ENCODE measurements at places on chromosomes 7 and 10.

DNA sequence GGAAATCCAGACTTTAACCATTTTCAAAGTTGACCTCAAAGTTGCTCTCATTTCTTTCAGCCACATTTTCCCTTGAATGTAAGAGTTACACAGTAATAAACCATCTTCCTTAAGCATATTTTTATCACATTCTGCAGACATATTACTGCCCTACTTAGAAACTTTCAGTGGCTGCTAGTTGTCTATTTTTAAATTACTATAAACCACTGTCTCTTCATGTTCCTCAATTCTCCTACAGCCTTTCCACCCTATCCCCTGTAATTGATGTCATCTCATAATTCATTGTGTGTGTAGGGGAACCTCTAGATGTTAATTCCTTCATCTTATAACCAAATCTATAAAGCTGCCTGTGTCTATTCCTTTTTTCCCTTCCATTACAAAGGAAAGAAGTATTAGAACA lies 78.1 kb upstream of the STRIP2 start:
- no peak for DNase-seq

DNA sequence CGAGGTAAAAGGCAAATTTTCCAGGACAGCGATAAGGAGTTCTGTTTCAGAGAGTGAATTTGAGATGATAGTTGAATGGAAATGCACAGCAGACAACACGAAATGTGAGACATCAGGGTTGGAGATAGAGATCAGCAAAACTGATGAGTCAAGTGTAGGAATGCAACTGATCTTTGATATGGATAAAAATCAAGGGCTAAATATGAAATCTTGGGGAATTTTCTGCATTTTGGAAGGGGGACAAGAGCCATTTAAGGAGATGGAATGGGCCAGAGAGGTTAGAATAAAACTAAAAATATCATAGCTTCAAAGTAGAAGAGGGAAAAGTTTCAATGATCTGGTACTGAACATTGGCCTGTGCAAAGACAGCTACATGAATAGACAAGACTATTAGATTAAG lies 11.5 kb downstream of the CISD1 start:
- no peak for DNase-seq

DNA sequence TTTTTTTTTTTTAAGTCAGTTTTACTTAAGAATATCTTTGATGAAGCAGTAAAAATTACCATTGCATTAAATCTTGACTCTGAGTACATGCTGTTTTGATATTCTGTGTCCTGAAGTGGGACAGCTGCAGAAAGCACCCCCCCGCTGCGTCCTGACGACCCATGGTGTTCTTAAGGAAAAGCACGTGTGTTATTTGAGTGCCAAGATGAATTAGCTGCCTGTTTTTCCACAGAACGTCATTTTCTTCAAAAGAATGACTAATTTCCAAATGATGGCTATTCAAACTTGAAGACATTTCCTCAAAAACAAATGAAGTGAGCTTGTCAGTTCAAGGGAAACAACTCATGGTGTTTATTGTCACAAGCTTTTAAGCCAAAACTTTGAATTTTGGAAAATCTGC lies 45.9 kb downstream of the CREM start:
- no peak for DNase-seq

GRCh38 chr10:51501396-51501795 lies 198.0 kb downstream of the CSTF2T start:
- DNase-seq: no peak

DNA sequence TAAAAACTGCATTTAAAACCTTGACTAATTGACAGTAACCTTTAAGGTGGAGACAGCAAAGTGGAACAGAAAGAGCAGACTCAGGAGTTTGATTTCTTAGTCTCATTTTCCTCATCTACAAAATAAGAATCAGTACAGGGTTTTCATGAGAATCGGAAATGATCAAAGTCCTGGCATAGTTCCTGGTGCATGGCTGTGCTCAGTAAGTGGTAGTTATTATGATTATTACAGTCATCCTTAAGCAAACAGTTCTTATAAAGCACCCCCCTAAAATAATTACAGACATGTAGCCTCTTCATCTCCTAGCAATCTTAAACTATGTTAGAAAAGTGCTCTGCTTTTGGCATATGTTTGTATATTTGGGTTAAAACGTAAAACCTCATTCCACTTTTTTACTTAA lies 18.0 kb downstream of the NEBL start:
- DNase-seq: no peak

GRCh38 chr7:20470082-20470481 lies 139.4 kb downstream of the ITGB8 start:
- DNase-seq: no peak

DNA sequence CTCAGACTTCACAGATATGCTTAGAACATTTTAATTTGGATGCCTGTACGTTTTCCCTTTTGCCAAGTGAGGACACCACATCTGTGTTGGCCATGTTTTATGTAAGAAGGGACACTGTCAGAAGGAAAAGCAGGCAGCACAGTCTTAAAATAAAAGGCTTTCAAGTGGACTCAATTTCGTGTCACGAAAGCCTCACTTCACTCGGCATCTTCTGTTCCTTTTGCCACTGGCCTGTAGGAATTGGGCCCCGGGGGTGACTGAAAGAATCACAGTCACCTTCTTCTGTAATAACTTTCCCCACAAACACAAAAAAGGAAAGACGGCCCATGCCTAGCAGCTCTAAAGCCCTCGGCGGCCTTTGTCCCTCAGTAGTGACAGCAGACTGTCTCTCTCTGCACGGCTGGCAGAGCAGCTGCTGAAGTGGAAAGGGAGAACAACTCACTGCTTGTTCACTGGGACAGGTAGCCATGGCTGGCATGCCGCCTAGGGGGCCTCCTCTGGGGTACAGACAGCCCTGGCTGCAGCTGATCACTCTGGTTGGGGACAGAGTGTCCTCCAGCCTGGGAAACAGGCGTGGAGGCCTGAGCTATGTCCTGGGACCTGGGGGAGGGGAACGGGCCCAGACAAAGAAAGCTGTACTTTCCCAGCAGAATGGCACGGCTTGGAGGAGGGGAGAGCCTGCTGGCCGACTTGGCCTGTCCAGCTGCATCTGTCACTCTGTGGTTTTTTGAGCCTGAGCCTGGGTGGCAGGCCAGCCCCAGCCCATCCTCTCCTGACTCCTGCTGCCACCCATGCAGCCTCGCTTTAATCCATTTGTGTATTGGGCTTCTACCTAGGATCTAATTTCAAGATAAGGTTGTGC lies 4.4 kb downstream of the RASSF4 start:
- DNase-seq: no peak

DNA sequence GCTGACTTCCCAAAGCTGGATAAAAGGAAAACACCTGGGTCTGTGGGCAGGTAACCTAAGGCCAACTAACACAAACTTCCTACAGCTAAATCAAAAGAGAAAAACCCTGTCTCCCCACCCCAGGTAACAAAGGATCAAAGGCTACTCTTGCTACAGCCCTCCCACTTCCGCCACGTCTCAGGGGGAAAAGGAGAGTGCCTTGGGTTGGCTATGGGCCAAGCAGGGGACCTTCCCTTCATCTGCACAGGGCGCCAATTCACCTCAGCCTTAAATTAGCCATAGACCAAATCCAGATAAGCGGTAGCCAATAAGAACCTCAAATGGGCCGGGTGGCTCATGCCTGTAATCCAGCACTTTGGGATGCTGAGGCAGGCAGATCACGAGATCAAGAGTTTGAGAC lies 69.1 kb upstream of the LANCL2 start:
- DNase-seq: no peak

- DNase-seq: no peak
Measured at GRCh38 chr10:100761191-100761590, 15.8 kb downstream of the PAX2 start.

DNA sequence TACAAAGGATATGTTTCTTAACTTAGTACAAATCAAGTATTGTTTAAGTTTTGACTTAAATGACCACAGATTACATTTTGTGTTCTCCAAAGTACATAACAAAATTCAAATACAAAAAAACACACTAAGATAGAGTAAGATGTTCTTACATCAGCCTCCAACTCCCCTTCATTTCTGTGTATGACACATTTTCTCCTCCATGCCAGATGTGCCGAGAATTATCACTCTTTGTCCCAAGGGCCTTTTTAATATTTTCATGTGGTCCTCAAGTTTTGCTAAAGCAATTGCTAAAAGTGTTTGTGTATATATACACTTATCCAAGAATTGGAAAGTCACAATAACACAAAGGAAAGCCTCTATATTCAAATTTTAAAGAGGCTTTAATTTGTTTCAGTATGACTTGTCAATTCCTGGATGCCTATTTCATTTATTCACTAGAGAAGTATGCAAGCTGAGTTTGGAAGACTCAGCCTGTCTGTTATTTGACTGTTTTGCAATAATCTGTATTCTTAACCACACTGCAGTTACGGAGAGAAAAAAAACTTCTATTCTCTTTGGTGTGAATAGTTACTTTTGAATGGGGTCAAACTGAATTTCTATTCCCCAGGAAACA lies 586.4 kb upstream of the SEMA3D start:
- no peak for DNase-seq

DNA sequence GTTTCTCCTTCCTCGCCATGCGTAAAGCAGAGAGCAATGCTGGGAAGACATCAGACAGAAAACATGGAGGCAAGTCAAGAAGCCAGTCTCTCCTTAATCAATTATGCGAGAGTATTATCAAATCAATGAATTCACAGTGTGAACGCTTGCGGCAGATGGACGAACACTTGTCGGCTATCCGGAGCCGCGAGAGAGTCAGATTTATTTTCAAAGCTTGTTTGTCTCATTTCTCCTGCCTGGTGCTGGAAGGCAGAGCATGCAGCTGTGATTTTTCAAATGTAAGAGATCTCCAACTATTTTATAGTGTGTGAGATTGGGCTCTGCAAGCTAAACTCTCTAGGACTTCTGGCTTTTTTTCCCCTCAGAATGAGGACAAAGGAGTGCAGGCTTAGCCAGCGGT lies 252.3 kb downstream of the SNX10 start:
- no peak for DNase-seq

- DNase-seq: no peak
Measured at GRCh38 chr7:131254211-131254610, 73.5 kb upstream of the MKLN1 start.

DNA sequence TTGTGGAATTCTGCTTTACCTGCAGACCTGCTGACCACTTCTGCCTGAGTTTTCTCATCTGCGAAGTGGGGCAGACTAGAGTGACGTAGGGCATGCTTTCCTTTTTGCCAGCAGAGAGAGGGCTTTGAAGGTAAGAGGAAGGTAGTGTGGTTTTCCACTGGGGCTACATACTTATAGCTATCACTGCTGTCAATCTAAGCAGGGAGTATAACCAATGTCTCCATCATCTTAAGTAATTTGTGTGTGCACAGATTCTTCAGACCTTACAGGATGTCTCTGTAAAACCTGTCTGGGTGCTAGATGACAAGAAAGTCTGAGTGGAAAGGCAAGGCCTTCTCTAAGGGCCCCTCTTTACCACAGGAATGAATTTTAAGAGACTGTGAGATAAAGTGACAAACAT lies 106.8 kb downstream of the RBM20 start:
- no peak for DNase-seq

DNA sequence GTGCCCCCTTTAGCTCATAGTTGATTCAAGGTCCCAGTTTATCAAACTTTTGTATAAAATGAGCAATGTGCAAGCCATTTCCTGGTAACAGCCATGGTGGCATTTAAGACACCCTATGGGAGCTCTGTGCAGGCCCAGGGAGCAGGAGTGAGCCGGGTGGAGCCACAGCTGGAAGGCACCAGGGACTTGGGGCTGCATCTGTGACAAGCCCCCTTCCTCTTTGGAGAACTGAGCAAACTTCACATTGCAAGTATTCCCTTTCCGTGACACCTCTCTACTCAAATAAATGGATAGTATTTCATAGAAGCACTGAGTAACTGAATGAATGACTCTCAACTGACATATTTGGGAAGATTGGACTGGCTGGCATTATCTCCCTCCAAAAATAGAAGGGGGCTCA lies 558.7 kb upstream of the FOXK1 start:
- DNase-seq: no peak

- DNase-seq: no peak
Measured at GRCh38 chr7:45342236-45342635, 184.6 kb downstream of the RAMP3 start.

- no peak for DNase-seq
Measured at GRCh38 chr10:91511549-91512330, 101.6 kb downstream of the HECTD2 start.

GRCh38 chr7:47778153-47778661 lies 170.1 kb downstream of the PKD1L1 start:
- DNase-seq: no peak

GRCh38 chr10:72744566-72744965 lies 52.6 kb downstream of the MCU start:
- no peak for DNase-seq

GRCh38 chr7:2608921-2609411 lies 22.8 kb upstream of the TTYH3 start:
- DNase-seq: no peak

DNA sequence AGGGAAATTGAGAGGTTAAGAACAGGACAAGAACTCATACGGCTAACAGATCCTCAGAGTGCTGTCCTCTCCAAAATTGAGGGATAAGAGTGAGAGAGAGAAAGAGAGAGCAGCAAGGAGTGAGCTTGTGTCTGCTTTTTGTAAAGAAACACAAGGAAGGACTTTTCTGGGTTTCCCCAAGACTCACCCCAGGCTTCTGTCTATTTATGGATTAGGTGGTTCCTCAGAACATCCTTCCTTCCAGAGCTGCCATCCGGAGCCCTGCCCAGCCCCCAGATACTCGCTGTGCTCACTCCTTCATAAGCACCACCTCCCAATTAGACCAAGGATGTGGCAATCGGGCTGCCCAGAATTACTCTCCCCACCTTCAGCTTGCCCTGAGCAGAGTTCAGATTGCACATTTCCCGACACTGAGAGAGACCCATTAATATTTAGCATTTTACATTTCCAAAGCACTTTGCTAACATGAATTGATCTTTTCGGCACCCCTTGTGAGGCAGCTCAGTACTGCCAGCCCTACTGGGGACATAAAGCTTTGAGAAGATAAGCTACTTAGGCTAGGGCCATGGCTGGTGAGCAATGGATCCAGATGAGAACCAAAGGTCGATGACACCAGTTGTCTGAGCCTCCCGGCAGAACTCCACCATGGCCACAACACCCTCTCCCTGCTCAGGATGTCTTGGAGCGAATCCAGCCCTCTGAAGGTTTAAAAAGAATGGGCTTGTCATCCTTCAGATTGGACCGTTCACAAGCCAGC lies 19.2 kb upstream of the R3HCC1L start:
- DNase-seq: no peak

GRCh38 chr7:33452805-33453502 lies 323.6 kb downstream of the BBS9 start:
- no peak for DNase-seq

DNA sequence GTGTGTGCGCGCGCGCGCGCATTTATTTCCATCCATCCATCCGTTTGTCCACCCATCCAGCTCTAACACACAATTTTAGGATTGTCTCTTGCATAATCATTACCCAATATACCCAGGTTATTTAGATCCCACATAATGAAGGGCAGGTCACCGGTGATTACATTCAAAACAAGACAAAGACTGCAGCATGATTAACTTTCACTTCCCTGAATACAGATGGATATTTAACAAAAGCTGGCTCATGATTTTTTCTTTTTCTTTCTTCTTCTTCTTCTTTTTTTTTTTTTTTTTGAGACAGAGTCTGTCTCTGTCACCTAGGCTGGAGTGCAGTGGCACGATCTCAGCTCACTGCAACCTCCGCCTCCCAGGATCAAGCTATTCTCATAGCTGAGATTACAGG lies 86.2 kb downstream of the SH3PXD2A start:
- DNase-seq: no peak
